ENCODE measurements at places on chromosomes 12 and 14.
A peak's percentile ranks its signal among the peaks of the same experiment; 100 is the strongest.

DNA sequence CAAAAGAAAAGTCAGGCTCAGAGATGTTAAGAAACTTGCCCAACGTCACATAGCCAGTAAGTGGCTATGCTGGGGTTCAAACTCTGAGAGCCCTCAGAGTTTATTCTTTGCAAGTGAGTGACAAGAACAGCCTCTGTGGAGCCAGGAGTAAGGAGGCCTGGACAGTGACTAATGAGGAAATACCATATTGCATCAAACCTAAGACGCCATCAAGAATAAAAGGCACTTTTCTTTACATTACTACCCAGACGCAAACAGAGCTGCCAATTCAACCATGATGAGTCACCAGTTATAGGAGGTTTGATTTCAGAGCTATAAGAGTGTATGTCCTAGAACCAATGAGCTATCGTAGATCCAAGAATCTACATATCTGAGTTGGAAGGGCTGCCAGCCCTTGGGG lies 9.4 kb downstream of the TNFRSF1A start:
- no peak for DNase-seq

GRCh38 chr12:47850153-47851084 lies 30.7 kb upstream of the HDAC7 start:
- no peak for DNase-seq

DNA sequence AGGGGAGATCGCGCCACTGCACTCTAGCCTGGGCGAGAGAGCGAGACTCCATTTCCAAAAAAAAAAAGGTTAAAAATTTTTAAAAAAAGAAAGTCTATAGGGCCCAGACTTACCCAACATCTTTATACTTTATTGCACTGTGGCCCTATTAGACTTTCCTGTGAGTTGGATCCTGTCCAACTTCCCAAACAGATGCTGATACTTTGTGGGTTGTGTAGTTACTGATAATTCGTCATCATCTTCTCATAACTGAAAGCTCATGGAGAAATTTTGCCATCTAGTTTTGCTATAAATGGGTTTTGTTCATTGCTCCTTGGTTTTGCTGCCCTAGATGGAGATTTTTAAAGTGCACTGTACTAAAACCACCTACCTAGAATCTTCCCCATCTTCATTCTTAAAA lies 31.1 kb downstream of the APOBEC1 start:
- no peak for DNase-seq

- DNase-seq, result peak; percentile 47
Observed at GRCh38 chr12:47891356-47891755, 13.4 kb downstream of the VDR start.

- DNase-seq, result peak; percentile 48
Observed at GRCh38 chr12:110531741-110532333, 29.7 kb downstream of the RAD9B start.

DNA sequence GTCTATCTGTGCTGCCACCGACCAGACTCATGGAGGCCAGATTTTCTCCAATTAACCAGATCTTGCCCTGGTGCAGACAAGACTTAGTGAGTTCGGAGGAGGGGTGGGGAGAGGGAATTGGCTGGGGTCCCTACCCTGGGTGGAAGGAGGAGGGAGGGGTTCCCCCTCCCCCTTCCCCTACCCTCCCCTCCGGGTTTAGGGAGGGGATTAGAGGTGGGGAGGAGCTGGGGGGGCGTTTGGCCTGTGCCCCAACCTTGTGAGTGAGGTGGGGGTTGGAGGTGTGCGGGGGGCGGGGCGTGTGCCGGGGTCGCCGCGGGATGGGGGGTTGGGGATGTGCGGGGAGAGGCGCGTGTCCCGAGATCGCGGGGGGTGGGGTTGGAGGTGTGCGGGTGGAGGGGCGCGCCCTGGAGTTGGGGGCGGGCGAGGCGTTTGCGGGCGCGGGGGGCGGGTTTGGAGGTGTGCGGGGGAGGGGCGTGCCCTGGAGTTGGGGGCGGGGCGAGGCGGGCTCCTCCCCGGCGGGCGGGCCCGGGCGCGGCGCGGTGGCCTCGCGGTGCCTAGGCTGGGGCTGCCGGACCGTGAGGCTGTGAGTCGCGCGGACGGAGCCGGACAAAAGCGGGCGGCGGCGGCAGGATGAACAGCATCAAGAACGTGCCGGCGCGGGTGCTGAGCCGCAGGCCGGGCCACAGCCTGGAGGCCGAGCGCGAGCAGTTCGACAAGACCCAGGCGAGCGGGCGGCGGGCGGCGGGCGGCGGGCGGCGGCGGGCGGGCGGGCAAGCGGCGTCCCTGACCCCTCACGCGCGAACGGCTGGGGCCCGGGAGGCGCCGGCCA lies at the start of gene HIP1R:
Gene HIP1R, plus strand, starts transcription at position 537 of the 829 bp plus-strand sequence. Its CDS starts 94 bp downstream, at position 631.
- peak; percentile 83 for DNase-seq

DNA sequence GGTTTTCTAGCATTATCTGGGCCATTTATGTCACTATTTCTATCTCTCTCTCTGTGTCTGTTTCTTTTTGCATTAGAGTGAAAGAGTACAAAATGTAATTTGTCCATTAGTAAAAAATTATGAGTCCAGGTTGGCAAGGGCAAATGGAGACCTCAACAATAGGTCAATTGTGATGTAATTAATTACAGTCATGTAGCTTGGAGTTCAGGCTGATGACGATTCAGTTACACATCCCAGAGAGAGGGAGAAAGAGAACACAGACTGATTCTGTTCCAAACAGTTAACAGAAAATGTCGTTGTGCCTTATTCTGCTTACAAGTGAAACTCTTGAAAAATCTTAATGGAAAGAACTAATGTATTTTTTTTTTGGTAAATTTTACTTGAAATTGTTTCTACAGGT lies 83.3 kb downstream of the ATXN7L3B start:
- DNase-seq, result no peak

DNA sequence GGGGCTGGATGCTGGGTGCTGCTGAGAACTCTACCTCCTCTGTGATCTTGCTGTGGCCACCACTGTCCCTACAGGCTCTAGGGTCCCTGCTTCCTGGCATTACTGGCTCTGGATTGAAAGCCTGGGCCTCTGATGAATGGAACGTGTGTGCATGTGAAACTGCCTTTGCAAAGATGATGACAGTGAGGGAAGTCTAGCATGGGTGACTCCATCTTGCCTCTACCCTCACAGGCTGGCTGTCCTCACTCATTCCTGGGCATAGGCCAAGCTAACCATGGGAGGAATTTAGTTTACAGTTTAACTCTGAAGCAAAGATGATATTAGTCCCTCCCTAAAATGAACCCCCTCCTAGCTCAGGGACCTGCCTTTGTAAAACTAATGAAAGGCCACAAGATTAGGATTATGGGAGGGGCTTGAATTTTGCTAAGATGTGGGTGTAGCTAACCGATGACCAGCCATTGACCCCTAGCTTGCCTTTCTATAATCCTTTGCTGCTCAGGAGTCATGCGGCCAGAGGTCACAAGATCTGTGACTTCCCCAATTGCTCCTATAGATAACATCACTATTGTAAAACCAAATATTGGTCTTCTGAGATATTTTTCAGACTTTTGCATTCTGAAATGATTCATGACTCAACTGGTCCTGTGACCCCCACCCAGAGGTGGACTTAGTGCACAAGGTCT lies 2.2 kb upstream of the C1S start:
- DNase-seq, result no peak

DNA sequence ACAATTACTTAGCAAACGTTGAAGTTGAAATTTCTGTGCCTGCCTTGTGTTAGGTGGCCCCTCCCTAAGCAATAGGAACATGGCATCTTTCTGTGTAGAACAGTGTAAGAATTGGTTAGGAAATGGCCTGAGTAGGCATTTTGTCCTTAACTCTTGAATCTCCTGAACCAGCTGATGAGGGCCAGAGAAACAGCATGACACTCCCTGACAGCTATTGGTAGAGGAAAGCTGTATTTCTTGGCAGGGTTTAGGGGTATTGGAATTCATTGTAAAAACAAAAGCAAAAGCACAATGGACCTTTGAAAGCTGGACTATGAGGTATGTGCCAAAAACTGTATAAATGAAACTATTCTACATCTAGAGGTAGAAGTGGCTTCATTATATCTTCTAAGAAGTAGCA lies 40.6 kb upstream of the LRTM2 start:
- DNase-seq, result peak; percentile 47

GRCh38 chr14:20578325-20578724 lies 9.5 kb downstream of the RNASE11 start:
- DNase-seq, result no peak

- DNase-seq, result no peak
Observed at GRCh38 chr12:58248599-58248998, 307.2 kb downstream of the ATP23 start.

- no peak for DNase-seq
Observed at GRCh38 chr14:61121355-61121787, 140.3 kb downstream of the SLC38A6 start.

DNA sequence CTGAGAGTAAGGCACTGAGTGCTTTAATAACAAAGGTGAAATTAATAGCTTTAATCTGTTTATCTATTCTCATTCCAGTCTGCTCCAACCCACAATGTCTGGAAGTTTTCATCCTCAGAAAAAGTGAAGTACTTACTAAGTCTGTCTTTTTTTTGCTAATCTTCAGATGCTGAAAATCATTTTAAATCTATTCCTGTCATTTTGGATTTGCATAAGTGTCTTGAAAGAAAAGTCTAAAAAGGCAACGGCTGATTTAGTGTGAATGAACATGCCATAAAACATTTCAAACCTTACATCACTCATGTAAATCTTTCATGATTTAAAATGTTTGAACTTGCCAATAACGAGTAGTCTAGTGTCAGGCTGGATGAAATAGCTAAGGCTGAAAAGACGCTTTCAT lies 685.6 kb downstream of the RPS29 start:
- no peak for DNase-seq

GRCh38 chr14:88904206-88904647 lies 79.8 kb downstream of the TTC8 start:
- no peak for DNase-seq

GRCh38 chr14:95155045-95155444 lies 2.3 kb downstream of the DICER1 start:
- no peak for DNase-seq

GRCh38 chr14:99672506-99673304 lies 11.4 kb upstream of the CYP46A1 start:
- no peak for DNase-seq

- DNase-seq, result no peak
Observed at GRCh38 chr12:31236998-31237637, 88.8 kb downstream of the SINHCAF start.

- DNase-seq, result peak; percentile 75
Observed at GRCh38 chr14:58639842-58640484, 2.2 kb downstream of the DACT1 start.

- no peak for DNase-seq
Observed at GRCh38 chr12:109115758-109116610, at the start of gene ACACB. TSS of gene ACACB (plus strand) at chr12:109116587. CDS start at chr12:109139406, 22,819 bp downstream.

GRCh38 chr12:69324797-69325466 lies 23.2 kb upstream of the LYZ start:
- DNase-seq, result no peak

DNA sequence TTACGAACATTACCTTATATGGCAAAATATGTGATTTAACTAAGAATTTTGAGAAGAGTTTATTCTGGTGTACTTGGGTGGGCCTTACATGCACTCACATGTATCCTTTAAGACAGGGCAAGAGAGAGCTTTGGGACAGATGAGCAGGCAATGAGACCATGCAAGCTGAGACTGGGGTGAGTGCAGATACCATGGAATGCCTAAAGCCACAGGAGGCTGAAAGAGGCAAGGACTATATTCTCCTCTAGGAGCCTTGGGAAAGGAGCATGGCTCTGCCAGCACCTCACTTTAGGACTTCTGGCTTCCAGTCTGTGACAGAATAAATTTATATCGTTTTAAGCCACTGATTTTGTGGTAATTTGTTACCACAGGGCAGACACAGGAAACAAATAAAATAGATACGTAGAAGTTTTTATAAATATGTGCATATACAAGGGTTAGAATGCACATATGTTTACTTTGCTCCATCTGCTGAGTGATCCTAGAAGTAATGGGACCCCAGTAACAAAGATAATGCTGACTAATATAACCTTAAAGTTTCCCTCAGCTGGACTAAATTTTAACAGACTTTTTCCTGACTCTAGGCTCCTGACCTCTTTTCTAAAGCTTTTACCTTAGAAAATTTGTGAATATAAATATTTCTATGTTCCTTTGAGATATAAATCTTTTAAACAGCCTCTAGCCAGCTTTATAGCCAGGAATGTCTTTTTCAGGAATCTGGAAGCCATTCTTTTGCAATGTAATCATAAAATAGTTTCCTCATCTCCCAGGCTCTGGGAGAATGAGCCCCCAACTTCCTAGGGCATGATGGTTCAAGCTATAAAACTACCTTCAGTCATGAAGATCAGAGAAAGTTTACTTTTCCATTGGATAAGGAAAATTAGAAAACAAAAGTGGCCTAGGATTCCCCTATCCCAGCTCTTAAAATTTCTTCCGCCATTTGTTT lies 216.8 kb downstream of the PPFIA2 start:
- DNase-seq, result no peak

- DNase-seq, result no peak
Observed at GRCh38 chr14:104294983-104295680, 156.7 kb downstream of the KIF26A start.

DNA sequence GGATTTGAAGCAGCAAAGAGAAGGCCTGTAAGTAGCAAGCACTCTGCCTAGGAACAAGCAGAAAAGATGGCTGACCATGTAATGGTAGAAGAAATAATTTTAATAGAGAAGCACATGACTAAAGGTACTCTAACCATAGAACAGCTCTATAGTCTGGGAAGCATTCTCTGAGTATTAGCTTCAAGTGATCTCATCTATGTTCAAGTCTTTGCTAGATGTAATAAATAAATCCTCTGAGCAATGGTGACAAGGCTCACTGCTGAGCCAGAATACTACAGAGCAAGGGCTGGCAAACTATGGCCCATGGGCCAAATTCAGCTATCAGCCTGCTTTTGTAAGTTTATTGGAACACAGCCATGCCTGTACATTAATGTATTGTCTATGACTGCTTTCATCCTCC lies 84.8 kb downstream of the PEBP1 start:
- DNase-seq, result no peak

- DNase-seq, result peak; percentile 87
Observed at GRCh38 chr12:76158518-76159321, 74.2 kb upstream of the NAP1L1 start.

- DNase-seq, result no peak
Observed at GRCh38 chr12:119005913-119006312, 24.6 kb downstream of the SRRM4 start.

- DNase-seq, result no peak
Observed at GRCh38 chr12:26245175-26245942, 50.0 kb downstream of the SSPN start.

GRCh38 chr12:121649819-121650353 lies 19.6 kb downstream of the MORN3 start:
- DNase-seq, result no peak

DNA sequence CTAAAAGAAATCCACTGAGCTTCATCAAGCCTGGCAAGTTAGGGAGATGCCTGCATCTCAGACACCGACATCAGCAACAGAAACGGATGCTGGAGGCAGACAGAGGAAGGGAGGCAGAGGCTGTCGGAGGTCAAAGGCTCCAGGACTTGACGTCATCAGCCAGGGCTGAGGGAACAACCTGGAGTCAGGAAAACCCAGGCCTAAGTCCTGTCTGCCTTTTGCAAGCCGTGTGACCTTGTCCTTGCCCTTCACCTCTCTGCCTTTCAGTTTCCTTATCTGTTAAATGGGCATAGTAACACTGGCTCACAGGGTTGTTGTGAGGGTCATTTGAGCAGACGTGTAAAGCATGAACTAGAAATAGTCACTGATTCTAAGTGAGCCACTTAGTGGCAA lies 194.2 kb downstream of the BCL11B start:
- no peak for DNase-seq
